ENCODE measurements at places on chromosomes 13 and 19. TPM values are rescaled to one million over a fixed set of nuclear protein-coding genes. Genes with fewer than 3 reads are reported as not detected.

DNA sequence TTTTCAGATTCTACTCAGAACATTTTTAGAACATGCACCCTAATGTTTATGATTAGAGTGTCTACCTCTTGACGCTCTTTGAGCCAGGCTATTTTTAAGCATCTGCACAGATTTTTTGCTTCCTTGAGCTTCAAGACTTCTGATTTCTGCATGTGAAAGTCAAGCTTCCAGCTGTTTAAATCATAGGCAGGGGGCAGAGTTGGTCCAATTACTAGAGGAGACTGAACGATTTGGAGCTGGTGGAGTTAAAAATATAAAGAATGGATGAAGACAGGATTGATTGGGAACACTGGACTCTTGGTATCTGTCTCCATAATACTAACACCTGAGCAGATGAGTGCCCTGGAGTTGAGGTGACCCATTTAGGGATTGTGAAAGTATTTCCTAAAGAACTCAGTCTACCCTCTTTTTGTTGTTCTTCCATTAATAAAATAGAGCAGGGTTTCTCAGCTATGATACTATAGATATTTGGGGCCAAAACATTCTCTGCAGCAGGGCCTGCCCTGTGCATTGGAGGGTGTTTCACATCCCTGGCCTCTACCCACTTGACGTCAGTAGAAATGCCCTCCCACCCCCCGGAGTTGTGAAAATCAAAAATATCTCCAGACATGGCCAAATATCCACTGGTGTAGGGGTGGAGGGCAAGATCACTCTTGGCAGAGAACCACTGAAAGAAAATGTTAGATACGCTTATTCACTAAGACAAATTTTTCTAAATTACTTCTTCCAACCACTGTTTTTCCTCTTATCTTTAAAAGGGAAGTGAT is 160.1 kb downstream of the COG6 start:
- no peak for DNase-seq

DNA sequence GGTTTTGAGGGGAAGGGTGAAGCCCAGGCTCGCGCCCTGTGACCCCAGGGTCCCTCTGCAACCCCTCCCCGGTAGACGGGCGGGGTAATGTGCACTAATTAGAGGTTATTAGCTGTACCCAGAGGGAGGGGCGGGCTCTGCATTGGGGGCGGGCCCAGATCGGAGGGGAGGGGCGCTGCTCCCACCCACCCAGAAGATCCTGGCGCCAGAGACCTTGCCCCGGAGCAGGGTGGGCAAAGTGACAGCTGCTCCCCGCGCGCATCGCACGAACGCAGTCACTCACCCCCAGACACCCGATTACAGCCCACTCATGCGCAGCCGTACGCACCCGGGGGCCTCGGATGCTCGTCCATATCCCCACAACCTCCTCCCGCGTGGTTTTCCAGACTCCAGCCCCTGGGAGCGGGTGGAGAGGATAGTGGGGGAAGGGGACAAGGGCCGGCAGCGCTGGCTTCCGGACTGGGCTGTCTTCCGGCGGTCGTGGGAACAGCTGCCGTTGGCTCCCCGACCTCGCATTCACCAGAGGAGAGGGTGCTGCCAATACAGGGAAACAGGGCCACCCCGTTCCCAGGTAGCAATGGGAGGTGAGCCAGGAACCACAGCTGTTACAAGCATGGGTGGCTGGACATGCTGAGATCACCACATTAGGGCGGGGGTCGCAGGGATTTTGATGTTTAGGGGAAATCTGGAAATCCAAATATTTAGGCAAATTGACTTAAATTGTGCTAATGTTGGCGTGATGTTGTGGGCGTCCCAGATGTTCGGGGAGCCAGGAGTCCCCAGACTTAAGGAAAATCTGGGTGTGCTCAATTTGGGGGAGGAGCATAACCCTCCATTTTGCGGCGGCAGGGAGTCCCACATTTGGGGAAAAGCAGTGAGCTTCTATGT is 2.9 kb upstream of the HOOK2 start:
- DNase-seq = peak; percentile 74

GRCh38 chr19:31380854-31381253 is 31.6 kb upstream of the TSHZ3 start:
- no peak for DNase-seq

The OVOL3 gene
- not detected for total RNA-seq

DNA sequence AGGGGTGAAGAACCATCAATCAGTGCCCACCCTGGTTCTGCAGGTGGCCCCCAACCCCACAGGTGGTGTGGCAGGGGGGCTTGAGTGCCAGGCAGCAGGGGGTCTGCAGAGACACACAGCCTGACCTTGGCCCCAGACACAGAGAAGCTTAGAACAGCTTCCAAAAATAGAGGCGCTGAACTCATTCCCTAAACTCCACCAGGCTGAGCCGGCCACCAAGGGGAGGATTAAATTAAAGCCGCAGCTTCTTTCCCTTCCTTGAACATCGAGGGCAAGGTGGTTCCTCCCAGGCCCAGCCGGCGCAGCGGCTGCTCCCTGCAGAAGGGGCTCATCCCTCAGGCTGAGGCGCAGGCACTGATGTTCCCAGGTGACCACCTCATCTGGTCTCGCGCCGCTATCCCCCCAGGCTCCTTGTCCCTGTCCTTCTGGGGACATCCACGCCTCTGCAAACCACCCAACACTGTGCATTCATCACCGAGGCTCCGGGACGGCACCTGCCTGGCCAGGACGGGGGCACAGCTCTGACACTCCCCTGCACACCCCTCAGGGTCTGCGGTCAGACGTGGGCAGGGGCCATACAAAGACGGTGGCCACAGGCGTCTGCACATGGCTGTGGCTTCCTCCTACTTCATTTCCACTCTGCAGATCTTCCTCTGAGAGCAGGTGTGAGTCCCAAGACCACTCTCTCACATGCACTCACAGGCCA is 30.9 kb downstream of the LAMP1 start:
- DNase-seq = no peak

GRCh38 chr19:29294343-29294811 is 81.4 kb upstream of the UQCRFS1 start:
- DNase-seq = no peak

The DENND1C gene
- 1.2 TPM for total RNA-seq

Measured in left ventricle myocardium inferior (tissue), 1 donor.